ENCODE measurements at places on chromosomes 1 and 21.
A peak's percentile ranks its signal among the peaks of the same experiment; 100 is the strongest.

GRCh38 chr1:15384301-15384901 is 25.3 kb upstream of the EFHD2 start:
- DNase-seq: no peak

- DNase-seq: no peak
These were observed 38.0 kb downstream of the PCNT start for GRCh38 chr21:46361935-46362334.

GRCh38 chr1:64323054-64323453 is 119.6 kb downstream of the UBE2U start:
- DNase-seq: no peak

GRCh38 chr1:54465351-54465811 is 59.2 kb upstream of the SSBP3 start:
- DNase-seq: no peak

- no peak for DNase-seq
These were observed 49.6 kb downstream of the PLA2G4A start for GRCh38 chr1:186878356-186878755.

DNA sequence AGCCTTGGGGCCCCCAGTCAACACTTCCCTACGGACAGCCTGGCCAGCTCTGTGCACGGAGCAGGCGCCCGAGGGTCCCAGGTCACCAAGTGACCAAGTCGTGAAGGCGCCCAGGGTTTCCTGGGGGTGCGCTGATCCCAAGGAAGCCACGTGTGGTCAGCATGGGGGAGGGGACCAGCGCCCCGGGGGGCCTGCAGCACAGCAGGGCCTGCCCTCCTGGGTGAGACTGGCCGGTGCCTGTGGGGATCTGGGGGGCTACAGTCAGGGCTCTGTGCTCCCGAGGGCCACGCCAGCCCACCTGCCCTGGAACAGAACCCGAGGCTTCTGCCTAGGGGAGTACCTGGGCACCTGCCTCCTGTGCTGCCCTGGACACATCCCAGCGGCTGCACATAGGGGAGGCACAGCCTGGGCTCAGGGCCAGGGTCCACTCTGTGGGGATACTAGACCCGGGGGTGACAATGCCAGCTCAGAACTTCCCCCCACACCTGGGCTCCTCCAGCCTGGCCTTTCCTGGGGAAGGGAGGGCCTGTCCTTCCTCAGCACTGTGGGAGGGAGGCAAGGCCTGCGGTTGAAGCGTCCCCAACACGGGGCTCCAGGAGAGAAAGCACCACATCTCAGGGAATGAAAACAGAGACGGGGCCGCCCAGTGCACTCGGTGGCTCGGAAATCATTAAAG is 6.2 kb upstream of the POFUT2 start:
- DNase-seq: no peak

DNA sequence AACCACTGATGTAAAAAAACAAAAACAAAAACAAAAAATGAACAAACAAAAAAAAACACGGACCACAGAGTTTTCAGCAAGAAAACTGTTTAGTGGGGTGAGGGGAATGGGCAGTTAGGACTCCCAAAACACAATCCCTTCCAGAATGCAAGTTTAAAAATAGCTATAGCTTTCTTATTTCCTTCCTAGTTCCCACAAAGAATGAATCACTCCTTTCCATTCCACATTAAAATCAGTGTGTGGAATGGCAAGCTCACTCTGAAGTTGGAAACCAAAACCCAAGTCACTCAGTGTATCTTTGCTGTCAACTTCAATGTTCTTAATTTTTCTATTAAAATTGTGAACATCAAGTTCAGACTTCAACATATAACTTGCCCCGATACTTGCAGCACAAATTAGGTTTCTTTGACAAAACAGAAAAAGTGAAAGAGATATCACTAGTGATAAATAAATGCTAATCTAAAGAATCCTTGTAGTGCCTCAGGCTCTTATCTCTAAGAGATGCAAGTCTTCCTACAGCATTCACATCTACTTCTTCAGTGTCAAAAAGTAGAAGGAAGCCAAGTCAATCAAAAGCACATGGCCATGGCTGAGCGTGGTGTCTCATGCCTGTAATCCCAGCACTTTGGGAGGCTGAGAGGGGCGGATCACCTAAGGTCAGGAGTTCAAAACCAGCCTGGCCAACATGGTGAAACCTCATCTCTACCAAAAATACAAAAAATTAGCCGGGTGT is 45.5 kb downstream of the TOR3A start:
- no peak for DNase-seq

DNA sequence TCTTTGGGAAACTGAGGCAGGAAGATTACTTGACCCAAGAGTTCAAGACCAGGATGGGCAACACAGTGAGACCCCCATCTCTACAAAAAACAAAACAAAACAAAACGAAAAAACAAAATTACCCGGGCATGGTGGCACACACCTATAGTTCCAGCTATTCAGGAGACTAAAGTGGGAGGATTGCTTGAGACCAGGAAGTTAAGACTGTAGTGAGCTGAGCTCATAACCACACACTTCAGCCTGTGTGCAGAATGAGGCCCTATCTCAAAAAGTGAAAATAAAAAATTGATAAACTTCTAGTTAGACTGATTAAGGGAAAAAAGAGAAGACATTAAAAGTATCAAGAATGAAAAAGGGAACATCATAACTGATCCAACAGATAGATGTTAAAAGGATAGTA is 154.0 kb downstream of the RHOU start:
- DNase-seq: no peak

DNA sequence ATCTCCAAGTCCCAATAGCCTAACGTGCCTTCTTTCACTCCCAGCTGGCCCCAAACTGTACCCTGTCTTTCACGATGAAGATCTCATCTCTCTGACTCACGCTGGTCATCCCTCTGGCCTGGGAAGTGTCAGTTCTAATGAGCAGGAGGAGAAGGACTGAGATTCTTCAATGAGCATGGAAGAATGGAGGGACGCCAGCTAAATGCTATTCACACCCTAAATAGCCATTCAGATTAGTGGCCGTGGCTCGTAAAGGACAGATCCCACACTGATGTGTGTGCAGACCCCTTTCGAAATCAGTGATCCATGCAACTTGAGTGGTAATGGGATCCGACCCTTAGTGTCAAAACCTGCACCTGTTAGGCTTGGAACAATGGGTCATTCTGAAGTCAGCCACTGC is 75.9 kb upstream of the SMYD2 start:
- DNase-seq: no peak

- DNase-seq: no peak
These were observed 416 bp upstream of the TNFRSF14 start for GRCh38 chr1:2555634-2556276.

DNA sequence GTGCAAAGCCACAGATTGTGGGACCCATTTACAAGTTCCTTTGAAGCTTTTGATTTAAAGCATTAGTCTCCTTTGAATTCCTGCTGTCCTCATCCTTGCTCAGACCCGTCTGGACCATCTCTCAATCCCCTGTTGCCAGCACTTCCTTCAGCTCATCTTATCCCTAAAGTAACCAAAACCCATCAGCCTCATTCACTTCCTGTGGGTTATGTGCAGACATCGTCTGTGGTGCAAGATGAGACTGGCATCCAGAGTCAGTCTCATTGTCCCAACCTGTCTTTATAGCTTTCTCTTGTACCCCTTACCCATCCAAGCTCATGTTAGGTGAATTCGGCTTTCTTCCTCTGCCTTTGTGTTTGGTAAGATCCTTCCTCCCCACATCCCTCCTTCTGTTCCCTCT is 29.3 kb downstream of the ATP1A1 start:
- no peak for DNase-seq

- DNase-seq: peak; percentile 85
These were observed 52.4 kb upstream of the GPR157 start for GRCh38 chr1:9181176-9181906.

GRCh38 chr1:228366866-228367741 is 39.5 kb downstream of the TRIM11 start:
- no peak for DNase-seq

GRCh38 chr1:15618077-15618654 is 908 bp downstream of the DDI2 start:
- no peak for DNase-seq

DNA sequence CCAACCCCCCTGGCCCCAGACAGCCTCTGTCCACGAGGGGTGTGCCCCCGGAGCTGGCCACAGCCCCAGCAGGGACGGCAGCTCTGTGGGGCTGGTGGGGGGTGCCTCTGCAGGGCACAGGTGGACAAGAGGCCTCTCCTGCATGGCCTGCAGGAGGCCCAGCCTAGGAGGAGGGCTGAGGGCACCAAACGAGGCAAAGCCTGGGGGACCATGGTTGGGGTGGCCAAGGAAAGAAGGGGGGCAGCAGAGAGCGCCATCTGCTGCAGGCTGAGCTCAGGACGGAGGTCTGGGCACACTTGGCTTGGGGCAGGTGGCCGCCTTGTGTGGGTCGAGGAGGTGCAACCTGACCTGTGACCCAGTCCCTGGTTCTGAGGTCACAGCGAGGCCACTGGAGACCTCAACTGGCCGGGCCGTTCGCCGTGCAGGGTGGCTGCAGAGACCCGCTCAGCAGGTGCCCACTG is 27.3 kb downstream of the RRP1 start:
- no peak for DNase-seq

DNA sequence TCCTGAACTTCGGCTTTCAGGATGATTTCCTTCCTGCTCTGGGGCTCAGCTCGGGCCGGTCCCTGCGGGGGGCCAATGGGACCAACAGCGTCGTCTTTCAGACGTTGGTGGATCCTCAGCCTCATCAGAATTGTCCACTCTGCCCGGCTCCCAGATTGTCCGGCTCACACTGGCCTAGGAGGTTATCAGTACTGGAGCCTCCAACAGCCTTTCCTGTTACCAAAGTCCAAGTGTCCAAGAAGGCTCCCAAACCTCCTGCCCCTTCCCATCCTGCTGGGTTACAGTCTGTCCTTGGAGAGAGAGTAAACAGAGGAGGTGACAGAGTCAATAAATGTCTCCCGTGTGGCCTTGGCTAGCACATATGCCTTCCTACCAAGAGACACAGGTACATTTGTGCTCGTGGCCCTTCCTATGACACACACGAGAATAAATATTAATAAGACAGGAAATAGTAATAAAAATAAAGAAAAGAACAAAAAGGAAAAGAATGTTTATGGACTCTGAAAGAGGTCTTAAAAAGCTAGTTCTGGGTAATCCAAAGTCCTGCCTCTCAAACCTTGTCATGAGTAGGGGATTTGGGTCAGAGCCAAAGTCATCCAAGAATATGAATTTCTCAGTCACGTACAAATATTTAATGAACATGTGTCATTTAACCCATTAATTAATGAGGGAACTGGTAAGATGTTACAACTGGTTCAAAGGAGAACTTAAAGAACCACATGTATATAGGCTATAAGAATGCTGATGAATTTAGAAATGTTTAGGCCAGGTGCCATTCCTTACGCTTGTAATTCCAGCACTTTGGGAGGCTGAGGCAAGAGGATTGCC is 80.8 kb upstream of the SLC2A1 start:
- no peak for DNase-seq

DNA sequence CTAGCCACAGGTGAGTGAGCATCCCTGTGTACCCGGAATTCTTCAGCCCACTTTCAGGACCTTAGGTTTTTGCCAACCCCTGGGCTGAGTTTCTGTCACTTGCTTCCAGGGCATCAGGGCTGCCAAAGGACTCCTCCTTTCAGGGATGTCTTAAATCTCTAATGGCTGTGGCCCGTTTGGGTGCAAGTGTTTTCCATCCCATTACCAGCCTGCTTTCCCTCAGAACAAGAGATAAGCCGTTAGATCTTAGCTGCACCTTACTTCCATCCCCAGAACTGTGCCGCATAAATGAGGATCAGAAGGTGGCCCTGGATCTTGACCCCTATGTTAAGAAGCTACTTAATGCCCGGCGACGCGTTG is 652 bp downstream of the SNAPIN start:
- DNase-seq: no peak

- DNase-seq: peak; percentile 31
These were observed 183.6 kb upstream of the KIAA0040 start for GRCh38 chr1:175376194-175376593.

DNA sequence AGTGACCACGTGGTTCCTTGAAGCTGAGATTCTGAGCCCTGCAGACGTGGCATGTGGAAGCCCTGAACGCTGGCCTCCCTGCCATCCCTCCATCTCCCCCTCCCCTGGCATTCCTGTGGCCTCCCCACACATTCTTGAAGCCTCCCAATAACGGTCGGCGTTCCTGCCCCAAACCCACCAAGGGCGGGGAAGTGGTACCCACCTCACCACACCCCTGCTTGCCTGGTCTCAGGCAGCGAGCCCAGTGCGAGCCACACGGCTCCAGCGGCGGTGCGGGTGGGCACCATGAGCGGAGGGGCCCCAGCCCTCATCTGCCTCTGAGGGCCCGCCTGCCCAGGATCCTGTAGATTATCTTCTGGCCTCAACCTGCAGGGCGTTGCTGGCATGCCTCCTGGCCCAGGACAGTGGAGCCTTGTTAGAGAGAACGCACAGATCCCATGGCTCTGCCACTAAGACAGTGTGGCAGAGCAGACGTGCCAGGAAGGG is 20.6 kb upstream of the PRELP start:
- DNase-seq: no peak

GRCh38 chr1:12434174-12434573 is 183.8 kb downstream of the DHRS3 start:
- DNase-seq: no peak

DNA sequence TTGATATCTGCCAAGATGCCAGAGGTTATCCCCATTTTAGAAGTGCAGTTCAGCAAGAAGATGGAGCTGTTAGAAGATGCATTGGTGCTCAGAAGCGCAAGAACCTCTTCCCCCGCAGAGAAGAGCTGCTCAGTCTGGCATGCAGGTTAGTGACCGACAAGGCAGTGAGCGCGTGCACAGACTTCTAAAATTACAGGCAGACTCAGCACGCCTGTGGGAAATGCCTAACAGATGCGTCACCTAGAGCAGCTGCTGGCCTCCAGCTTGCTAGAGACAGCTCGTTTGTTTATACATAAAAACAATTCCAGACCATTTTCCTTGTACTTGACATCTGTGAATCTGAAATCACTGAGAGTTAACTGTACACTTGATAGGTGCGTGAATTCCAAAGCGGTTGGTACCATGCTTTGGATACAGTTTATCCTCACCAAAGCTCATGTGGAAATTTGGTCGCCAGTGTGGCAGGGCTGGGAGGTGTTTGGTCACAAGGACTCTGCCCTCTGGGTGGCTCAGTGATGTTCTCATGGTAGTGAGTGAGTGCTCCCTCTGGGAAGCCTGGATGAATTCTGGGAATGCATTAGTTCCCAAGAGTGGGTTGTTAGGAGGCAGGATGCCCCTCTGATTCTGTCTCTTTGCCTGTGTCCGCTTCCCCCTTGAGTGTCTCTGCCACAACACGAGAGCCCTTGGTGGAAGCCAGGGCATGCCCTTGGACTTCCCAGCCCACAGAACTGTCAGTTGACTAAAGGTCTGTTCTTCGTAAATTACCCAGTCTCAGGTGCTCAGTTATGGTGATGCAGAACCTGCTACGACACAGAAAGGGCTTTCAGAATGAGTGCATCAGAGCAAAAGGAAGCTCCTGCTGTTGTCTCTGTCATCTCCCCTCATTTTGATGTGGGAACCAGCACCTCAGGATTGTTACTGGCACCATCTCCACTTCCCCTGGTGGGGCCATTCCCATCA is 24.4 kb downstream of the SNAP47 start:
- DNase-seq: no peak

GRCh38 chr1:7648761-7649384 is 122.2 kb upstream of the VAMP3 start:
- no peak for DNase-seq

- no peak for DNase-seq
These were observed 249.6 kb upstream of the BEND5 start for GRCh38 chr1:49026230-49026811.

GRCh38 chr1:98143403-98143802 is 222.6 kb upstream of the DPYD start:
- no peak for DNase-seq
